Cerebellum (tissue), 4 donors: ENCODE measurements at places on chromosomes 5 and 9.

- DNase-seq: peak; percentile 77
These were observed 16.5 kb downstream of the GOLM1 start for GRCh38 chr9:86082870-86083269.

GRCh38 chr5:99349787-99350186 lies 421.0 kb upstream of the CHD1 start:
- DNase-seq: no peak

GRCh38 chr5:122785294-122785693 lies 10.4 kb downstream of the SNX2 start:
- no peak for DNase-seq

- DNase-seq: no peak
These were observed 563 bp downstream of the SNAPC4 start for GRCh38 chr9:136399176-136400037.

- DNase-seq: peak; percentile 81
These were observed 24.6 kb downstream of the CDHR2 start for GRCh38 chr5:176573564-176574296.

DNA sequence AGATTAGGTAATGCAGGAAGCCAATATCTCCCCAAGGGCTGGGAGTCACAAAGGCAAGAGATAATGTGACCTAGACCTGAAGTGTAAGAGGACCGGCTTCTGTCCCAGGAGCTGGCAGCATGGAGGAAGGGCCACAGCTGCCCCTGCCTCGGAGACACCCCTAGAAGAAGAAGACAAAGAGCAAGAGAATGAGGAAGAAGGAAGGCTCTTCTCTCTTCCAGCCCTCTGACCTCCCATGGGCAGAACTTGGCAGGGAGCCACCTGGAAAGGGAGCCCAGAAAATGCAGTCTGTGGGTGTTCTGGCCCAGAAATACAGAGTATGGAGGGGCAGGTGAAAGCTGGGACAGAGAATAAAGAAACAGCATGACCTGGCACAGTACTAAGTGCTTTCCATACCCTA lies 151.0 kb downstream of the C5orf15 start:
- DNase-seq: no peak

- DNase-seq: no peak
These were observed 211.4 kb downstream of the KIAA0825 start for GRCh38 chr5:94407023-94407422.

GRCh38 chr9:105735366-105735765 lies 41.0 kb downstream of the TMEM38B start:
- no peak for DNase-seq

- no peak for DNase-seq
These were observed 352.1 kb upstream of the KIF2A start for GRCh38 chr5:61953913-61954312.
